ENCODE measurements at places on chromosomes 7 and 10. TPM values are rescaled to one million over a fixed set of nuclear protein-coding genes. Genes with fewer than 3 reads are reported as not detected.
A peak's percentile ranks its signal among the peaks of the same experiment; 100 is the strongest.

ARF5 gene
- 78.8 TPM for total RNA-seq

PLXDC2 gene
- 0.13 TPM for total RNA-seq

ITIH5 gene
- total RNA-seq = not detected

PTCD1 gene
- total RNA-seq = 4.0 TPM

MMP21 gene
- 0.84 TPM for total RNA-seq

FAM25C gene
- total RNA-seq = not detected

CHRM2 gene
- total RNA-seq = not detected

GRCh38 chr7:45294559-45294958 lies 137.0 kb downstream of the RAMP3 start:
- no peak for DNase-seq

DNA sequence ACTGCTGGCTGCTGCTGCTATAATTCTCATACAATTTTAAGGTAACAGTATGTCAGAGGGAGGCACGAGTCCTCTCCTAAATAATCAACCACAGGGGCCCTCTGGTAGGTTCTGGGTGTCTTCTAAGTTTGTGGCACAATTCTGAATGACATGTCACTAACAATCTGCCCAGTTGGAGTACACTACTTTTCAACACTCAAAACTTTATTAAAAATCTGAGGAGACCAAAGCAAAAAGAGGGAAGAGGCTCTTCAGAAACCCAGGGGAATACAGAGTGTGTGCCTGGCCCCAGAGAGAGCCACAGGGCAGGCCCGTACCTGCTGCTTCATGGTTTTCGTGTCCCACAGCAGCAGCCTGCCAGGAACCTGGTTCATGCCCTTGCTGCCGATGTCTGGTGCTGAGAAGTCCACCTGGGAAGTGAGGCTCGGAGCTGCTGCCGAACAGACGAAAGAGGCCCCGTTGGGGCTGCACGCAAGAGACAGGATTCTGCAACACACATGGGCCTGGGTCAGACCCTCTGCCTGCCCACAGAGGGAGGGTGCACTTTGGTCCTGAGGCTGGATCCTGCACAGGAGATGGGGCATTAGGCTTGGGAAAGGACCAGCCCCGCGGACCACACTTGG lies 18.3 kb downstream of the WDR91 start:
- no peak for DNase-seq

DNA sequence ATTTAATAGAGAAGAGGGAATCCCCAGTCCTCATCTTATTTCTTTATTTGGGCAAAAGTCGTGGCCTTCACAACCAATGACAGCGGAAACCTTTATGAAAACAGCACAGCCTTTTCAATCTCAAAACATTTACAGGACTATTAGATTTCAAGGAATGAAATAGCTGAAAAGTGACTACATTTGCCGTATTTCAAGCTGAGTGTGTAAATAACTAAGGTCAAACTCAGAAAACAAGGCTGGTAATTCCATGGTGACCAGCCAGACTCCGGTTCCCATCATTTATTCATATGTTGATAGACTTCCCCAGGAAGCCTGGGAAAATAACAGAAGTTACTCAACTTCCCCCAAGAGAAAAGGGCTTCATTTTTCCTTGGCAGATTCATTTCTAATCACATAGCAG lies 457.3 kb upstream of the NFE2L3 start:
- DNase-seq = no peak

GRCh38 chr7:96495751-96496216 lies 173.9 kb upstream of the SLC25A13 start:
- peak; percentile 28 for DNase-seq

DNA sequence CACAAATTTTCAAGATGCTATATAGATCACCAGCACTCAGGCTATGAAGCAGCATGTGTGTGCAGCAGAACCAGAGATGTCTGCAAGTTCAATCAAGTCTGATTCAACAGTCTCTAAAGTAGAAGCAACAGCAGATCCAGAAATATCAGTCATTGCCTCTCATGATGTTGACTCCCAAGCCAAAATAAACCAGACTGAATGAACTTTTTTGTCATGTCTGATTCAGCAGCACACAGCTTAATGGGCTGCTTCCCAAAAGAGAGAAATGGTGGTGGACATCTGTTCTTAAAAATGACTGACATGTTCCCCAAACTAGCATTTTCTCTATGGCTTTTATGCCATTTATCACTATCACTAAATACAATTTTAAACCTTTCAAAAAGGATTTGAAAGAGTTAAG lies 53.8 kb downstream of the TMEM26 start:
- no peak for DNase-seq

DNA sequence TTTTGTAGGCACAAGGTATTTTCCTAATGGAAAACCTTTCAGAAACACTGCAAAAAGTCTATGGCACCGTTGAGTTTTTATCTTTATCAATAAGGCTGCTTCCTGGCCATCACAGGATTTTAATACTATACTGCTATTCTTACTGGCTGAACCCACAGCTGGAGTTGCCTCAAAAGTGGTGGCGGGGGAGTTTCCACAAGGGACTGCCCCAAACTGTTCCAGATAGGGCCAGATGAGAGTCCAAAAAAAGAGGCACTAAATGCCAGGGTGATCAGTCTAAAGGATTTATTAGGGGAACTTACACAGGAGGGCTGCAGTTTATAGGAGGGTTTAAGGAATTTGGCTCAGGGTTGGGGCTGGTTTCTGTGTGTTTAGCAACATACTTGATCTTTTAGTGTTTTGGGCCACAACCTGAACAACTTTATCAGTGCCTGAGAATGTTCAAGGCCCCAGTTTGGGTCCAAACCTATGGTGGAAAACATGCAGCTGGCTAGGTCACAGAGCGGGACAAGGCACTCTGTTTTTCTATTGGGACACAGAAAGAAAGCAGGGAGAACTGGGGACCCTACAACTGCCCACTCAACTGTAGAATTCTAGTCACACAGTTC lies 41.4 kb downstream of the STAM start:
- no peak for DNase-seq

DNA sequence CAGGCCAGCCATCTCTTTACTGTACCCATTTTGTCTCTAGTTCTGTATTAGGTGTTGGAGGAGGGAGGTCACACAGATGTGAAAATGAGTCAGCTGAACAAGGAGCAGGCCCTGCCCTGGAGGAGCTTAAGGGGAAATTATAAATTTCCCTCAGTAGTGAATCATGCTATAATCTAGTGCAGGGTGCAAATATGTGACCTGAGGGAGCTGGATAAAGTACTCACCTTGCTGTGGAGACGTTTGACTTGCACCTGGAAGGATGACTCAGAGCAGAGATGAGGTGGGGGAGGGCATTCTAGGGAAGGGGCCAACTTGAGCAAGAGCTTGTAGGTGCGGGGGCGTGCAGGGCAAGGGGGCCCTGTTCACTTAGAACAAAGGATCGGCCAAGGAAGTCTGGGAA lies 610.6 kb downstream of the SDK1 start:
- DNase-seq = no peak

DNA sequence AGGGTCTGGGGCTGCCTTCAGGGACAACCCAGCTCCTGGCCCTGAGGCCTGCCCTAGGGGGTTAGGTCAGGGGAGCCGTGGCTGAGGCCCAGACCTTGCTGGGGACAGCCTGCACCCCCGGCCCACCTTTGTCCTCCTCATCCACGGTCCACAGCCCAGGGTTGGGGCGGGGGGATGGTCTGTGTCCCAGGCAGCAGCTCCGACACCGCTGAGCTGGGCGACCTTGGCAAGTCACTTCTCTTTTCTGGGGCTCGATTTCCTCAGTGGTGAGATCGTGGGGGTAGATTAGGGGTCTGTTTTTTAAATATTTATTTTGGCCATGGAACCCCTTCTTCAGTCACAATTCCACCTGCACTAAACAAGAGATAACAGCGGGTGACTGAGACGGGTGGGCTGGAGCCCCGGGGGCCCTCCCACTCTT lies 30.9 kb downstream of the DNAJB12 start:
- DNase-seq = no peak

DNA sequence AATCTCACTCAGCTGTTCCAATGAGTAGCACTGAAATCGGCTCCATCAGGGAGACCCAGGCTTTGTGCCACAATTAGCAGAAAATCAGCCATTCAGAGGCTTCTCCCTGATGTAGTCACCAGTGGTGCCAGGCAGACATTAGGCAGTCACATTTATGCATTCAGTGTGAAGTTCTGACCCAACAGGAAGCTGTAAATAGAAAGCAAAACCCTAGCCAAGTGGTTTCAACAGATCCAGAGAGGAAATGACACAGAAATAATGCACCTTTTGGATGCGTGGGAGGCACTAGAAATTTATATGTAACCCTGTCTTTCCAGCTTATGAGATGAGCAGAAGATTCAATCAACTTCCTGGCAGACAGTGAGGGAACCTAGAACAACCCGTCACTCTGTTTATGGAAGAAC lies 186.4 kb downstream of the PDE1C start:
- no peak for DNase-seq

- DNase-seq = no peak
These were observed 81.9 kb upstream of the DYNC1I1 start for GRCh38 chr7:95690367-95690947.

- DNase-seq = no peak
These were observed 112.0 kb downstream of the WNT2 start for GRCh38 chr7:117210908-117211307.
